ENCODE measurements at places on chromosomes 5 and 9.

DNA sequence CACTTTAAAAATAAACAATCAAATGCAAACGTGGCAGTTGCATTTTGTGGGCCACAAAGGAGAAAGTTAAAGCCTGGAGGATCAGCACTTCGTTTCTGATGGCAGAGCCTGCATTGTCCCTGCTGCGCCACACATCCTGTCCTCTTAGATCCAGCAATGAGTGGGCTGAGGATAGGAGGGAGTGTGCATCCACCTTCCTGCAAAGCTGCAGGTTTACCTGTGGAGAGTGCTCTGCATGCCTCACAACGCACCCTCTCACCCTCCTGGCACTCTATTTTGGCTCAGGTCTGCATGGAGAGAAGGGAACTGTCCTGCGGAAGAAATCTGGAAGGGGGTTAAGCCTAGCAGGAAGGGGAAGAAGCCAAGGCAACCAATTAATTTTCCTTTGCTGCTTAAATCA is 212.2 kb upstream of the SLC24A2 start:
- no peak for DNase-seq

- DNase-seq = no peak
These were observed 42.9 kb upstream of the AFAP1L1 start for GRCh38 chr5:149228618-149229297.

GRCh38 chr9:129609486-129610212 is 11.3 kb downstream of the C9orf50 start:
- DNase-seq = no peak

DNA sequence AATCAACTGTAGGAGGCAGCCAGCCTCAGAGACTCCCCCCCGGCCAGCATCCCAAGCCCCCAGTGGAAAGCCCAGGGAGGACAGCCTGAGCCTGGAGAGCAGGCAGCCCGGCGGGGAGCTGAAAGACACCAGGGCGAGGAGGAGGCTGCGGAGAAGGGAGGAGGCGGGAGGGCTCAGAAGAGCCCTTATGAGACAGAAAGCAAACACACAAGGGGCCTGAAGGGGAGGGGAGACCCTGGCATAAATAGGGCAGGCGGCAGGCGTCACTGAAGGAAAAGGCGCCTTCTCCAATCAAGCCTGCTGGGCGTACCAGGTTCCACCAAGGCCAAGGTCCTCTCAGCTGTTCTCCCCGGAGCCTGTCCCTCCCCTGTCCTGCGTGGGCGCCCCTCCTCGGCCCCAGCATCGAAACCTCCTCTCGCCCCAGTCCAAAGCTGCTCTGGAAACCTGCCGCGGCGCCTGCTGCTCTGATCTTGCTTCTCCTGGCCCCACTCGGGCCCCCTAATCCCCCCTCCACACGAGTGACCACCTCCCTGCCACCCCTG is 1.3 kb downstream of the SLC9A3 start:
- no peak for DNase-seq

DNA sequence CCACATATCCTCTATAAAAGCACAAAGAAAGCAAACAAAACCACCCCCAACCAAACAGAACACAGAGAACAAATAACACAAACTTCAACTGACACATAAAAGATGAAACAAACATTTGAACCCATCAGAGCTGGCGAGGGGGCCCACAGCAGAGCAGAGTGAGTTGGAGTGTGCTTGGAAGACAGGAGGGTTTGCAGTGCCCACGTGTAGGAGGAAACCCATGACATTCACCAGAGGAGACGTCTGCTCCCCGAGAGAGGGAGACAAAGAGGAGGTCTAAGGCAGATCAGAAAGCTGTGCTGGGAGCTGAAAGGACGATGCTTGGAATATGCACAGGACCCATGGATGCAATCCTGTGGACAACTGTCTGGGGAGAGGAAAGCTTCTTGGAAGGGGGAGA is 27.0 kb downstream of the MRPL36 start:
- DNase-seq = no peak

- DNase-seq = no peak
These were observed 4.3 kb downstream of the CD14 start for GRCh38 chr5:140628711-140629110.

- DNase-seq = no peak
These were observed 96.8 kb upstream of the PANK3 start for GRCh38 chr5:168675883-168676408.

- no peak for DNase-seq
These were observed 82.0 kb upstream of the ITGA1 start for GRCh38 chr5:52705720-52706119.

GRCh38 chr9:124790301-124790700 is 13.4 kb downstream of the OLFML2A start:
- no peak for DNase-seq

DNA sequence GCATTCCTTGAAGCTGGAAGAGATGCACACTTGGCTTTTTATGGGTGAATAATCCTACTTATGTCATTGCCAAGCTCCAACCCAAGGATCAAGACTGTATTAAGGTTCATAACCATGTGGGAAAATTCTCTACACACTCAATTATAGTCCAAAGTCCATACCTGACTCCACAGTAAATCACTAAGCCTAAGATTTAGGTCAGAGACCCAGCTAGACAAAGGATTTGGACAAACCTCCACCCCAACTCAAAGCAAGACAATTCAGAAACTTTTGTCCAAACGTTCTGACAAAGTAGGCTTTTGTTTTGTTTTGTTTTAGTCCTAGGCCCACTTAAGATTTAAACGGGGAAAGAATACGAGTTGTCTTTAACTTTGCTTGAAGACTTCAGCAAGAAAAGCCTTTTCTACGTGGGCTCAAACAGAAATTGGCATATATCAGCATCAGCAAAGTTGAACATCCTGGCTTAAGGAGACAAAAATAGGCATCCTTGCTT is 1.7 kb downstream of the MEGF9 start:
- no peak for DNase-seq

DNA sequence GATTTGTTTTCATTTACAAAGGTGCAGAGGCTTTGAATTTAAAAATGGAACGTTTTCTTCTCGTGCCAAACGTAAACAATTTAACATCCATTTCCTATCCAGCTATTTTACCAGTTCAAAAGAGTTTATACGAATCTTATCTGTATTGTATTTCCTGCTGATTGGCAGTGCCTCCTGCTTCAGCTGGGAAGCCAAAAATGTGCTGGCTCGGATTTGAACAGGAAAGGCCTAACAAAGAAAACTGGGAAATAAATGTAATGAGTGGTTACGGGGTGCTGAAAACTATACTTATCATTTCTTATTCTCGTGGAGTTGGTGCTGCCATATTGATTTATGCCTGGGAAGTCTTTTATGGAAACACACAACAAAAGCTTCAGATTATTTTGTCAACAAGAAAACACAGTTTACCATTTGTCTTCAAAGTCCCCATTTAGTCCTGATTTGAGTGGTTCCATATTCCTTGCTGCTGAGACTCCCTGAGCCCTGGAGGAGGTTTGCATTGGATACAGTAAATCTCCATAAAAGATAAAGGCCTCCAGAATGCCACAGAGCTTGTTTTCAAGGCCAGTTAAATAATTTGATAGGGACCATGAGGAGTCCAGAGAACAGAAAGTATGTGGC is 507.4 kb downstream of the RASEF start:
- DNase-seq = no peak

DNA sequence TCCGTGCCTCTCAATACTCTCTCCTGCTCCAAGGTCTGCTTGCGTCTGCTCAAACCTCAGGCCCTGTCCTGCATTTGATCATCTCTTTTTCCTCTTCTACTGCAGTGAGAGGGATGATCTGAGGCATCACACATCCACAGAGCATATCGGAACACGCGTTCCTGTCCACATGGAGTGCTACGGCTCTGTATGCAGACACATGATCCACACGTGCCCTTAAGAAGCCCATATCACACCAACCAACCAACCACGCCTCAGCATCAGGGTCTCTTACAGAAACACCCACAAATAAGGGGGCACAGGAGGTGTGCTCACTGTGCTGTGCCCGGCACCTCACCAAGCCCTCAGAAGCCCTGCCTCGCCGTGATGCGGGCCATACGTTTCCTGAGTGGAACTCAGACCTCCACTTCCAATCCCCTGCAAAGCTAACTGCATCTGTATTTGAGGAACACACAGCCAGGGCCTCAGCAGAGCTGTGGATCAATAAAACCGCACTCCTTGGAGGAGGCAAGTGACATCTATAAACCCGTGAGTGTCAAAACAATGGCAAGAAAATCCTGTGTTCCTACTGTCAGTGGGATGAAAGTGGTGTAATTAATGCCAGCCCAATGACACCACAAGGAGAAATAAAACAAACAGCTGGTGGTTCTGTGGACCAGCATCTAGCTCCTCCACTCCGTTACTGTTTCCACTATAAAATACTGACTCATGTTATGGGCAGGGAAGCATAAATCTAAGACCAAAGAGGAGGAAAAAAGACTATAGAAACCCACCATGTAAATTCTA is 40.4 kb downstream of the AK8 start:
- DNase-seq = no peak

DNA sequence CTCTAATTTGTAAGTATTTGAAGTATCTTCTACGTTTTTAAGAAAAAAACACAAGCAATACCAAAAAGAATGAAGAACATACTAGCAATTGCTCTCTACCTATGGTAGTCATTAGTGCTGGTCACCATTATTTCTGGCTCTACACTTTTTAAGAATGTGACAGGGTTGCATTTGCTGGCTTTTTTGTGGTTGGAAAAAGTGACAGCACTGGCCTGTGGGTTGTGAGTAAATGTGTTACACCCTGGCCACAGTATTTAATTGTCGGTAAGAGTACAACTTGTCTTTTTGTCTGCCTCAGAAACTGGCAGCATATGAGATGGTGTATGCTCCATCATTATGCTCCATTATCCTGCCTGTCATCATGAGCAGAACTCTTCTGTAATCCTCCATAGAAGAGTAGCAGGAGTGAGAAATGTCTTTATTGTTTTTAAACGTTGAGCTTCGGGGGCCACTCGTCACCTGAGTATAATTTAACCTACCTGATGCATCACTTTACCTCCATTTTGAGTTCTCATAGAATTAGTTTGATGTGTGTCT is 449.8 kb downstream of the ISL1 start:
- no peak for DNase-seq

Measured in esophagus squamous epithelium (tissue), 5 donors.